ENCODE measurements at places on chromosomes 2 and 18.

- DNase-seq: peak; percentile 12
These were observed 32.3 kb downstream of the DNMT3A start for GRCh38 chr2:25309402-25309801.

GRCh38 chr2:230160112-230160660 lies 59.6 kb downstream of the SP110 start:
- peak; percentile 3 for DNase-seq

GRCh38 chr2:64243081-64244036 lies 99.1 kb upstream of the PELI1 start:
- no peak for DNase-seq

DNA sequence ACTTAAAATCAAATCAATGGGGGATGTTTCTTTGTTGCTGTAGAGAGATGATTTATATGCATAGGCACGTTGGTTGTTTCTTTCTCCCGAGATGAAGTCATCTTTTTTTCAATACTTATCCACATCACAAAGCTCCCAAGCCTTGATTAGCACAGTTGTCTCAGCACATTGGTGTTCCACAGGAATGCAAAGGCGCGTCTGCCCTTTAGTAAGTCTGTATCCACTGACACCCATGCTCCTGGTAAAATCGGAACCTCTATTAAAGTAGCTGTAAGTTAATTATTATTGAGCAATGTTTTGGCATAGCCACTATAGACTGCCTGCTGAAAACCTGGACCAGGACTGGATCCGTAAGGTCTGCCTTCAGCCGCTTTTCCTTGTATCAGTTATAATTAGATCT lies 77.6 kb upstream of the RBM44 start:
- DNase-seq: no peak

GRCh38 chr2:171810422-171811244 lies 83.4 kb downstream of the SLC25A12 start:
- DNase-seq: peak; percentile 23

DNA sequence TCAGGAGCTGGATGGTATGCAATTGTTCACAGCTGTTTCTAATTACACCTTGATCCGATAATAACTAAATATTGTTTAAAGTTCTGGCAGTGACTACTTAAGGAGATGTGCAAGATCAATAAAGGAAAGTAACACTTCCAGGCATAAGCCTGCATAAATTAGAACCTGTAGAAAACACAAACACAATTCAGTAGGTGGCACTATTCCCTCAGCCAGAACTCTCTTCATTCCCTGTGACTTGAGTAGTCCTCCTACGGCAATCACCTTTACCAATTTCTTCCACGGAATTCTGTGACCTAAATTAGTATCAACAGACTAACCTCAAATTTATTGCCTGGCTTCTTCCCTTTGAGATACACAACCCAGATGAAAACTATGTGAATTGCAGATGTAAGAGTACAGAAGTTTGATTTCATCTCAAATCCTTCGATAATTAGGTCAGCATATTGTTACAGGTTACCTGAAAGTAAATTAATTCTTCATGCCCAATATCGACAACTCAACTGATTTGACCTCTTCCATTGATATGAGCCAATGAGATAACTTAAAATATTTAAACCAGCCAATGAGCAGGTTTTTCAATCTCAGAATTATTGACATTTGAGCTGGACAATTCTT lies 137.8 kb downstream of the PID1 start:
- peak; percentile 64 for DNase-seq

- no peak for DNase-seq
These were observed 215.1 kb upstream of the KLHL29 start for GRCh38 chr2:23169896-23170295.

GRCh38 chr18:24014062-24014985 lies at the start of gene TTC39C:
Gene TTC39C, plus strand, starts transcription at chr18:24014754. Its CDS starts 118 bp downstream, at chr18:24014872.
- peak; percentile 78 for DNase-seq

GRCh38 chr2:98734162-98734561 lies 3.2 kb upstream of the MGAT4A start:
- DNase-seq: no peak

GRCh38 chr2:196066291-196067087 lies 2.1 kb downstream of the DNAH7 start:
- peak; percentile 28 for DNase-seq

GRCh38 chr2:112074506-112074905 lies 19.4 kb downstream of the TMEM87B start:
- no peak for DNase-seq

DNA sequence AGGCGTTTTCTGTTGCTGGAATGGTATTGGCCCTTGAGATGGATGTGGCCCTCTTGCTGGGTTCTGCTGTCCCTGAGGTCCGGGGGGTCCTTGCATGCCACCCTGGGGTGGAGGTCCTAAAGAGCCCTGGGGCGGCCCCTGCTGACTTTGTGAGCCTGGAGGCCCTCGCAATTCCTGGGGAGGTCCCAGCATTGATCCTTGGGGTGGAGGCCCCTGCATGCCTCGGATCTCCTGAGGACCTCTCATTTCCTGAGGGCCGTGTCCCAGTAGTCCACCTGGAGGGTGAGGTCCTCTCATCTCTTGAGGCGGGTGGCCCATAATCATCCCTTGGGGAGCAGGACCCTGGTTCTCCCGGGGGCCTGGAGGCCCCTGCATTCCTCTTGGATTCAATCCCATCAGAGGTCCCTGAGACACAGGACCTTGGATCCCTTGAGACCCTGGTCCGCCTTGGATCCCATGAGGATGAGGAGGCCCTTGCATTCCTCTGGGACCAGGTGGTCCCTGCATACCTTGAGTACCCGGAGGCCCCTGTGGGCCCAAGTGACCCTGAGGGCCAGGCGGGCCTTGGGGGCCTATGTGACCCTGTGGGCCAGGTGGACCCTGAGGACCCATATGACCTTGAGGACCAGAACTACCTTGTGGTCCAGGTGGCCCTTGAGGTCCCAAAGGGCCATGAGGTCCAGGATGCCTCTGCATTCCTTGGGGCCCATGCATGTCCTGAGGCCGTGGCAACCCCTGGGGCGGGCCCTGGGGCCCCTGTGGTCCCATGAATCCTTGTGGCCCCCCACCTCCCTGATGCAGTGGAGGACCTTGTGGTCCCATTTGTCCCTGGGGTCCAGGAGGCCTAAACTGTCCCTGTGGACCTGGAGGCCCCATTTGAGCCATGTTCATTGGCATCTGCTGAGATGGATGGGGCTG lies 18.3 kb downstream of the SFT2D3 start:
- no peak for DNase-seq

GRCh38 chr2:62227386-62228075 lies 31.6 kb downstream of the B3GNT2 start:
- no peak for DNase-seq

DNA sequence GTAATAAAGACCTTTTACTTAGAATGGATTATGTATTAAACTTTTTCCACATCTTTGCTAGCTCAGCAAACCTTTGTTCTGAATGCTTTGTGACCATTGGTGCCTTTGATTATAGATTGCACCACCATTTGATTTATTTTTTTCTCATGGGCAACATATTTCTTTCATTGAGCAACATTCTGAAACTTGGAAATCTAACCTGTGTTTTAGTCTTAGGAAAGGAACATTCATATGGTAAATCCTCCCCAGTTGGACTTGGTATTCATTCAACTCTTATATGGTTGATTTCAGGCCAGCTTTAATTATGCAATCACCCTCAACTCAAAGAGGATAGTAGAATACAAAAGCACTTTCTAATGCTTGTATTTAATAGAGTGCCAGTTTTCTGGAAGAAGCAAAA lies 1077.9 kb upstream of the ZEB2 start:
- no peak for DNase-seq

GRCh38 chr2:144343145-144343544 lies 176.8 kb downstream of the ZEB2 start:
- DNase-seq: no peak

DNA sequence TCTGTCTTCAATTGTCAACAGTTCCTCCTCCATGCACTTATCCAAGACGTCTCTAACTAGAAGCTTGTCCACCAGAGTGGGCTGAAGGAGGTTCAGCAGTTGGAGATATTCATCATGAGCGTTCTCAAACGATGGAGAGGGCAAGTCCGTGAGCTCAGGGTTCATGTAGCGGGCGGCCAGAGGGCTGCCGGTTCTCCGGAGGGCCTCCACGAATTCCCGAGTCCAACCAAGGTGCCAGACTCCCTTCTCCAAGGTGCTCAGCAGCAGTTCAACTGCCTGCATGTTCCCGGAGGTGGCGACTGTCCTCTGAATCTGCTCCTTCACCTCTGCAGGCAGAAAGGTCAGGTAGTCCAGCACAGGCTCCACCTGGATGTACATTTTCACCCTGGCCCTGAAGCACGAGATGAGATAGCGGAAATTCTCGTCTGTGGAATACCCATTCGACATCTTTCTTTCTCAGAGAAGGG lies 590 bp downstream of the IFIH1 start:
- no peak for DNase-seq

GRCh38 chr2:239912938-239913635 lies 112.1 kb downstream of the NDUFA10 start:
- DNase-seq: no peak

GRCh38 chr18:51150113-51150700 lies 47.3 kb downstream of the MEX3C start:
- DNase-seq: no peak
